ENCODE measurements at places on chromosomes 2 and 18.

DNA sequence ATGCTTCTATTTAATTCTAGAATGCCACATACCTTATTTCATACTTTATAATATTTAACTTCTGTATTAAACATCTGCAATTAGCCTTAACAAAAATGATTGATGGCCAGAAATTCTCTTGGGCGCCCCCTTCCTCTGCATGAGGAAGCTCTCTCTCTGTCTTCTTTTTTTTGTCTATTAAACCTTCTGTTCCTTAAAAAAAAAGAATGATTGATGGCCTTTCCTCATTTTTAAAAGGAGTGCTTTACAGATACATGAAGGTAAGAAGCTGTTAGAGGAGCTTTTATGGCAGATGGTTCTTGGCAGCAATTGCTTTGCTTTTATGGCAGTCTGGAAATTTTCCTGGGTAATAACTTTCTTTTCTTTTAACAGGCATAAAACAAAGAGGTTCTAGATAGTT lies 526.9 kb downstream of the SLC4A3 start:
- no peak for DNase-seq

DNA sequence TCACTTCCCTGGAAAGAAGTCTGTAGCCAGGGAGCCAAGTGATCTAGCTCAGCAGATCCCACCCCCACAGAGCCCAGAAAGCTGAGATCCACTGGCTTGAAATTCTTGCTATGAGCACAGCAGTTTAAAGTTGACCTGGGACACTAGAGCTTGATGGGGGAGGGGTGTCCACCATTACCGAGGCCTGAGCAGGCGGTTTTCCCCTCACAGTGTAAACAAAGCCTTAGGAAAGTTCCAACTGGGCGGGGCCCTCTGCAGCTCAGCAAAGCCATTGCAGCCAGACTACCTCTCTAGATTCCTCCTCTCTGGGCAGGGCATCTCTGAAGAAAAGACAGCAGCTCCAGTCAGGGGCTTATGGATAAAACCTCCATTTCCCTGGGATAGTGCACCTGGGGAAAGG lies 887.2 kb upstream of the LRATD1 start:
- DNase-seq, result no peak

DNA sequence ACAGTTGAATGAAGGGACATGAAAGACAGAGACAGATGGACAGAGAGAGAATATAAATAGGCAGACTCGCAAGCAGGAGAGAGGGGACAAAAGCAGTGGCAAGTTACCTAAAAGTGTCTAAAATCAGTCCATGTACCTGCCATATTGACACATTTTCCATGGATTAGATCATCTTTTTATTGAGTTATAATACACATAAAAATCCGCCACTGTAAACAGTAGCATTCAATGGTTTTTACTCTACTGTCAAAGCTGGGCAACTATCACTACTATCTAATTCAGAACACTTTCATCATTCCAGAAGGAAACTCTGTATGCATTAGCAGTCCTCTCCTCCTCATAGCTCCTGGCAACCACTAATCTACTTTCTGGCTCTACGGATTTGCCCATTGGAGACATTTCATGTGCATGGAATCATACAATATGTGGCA lies 10.1 kb downstream of the CFAP210 start:
- no peak for DNase-seq

DNA sequence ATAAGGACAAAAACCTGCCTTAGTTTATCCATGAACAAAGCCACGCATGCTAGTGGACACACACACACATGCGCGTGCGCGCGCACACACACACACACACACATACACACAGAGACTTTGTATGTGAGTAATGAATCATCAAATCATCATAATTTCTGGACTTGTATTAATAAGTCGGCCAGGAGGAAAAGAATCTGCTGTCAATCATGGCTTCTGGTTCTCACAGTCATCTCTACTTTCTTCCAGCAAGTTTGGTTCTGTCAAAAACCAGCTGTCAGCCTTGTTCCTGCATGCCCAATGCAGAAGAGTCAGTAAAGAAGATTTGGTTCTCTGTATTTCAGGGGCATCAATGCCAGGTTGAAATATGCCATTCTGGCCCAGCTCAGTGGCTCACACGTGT lies 1.1 kb upstream of the TTR start:
- no peak for DNase-seq

GRCh38 chr2:127664065-127664894 lies 11.1 kb downstream of the LIMS2 start:
- no peak for DNase-seq

- DNase-seq, result no peak
Measured at GRCh38 chr2:74498500-74499266, 720 bp downstream of the LBX2 start.

DNA sequence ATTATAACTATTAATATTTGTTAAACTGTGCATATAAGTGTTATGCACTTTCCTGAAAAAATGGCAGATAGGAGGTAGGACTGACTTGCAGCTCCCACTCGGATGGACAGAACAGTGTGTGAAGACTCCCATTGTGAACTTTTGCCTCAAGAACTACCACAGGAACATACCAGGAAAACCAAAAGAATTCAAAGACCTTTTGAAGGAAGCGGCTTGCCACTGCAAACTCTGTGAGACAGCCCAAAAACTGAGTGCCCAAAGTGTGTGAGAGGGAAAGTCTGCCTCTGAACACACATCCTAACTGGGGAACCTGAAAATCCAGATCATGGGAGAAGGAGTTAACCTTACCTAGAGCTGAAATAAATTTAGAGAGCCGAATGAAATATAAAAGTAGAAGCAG lies 171.0 kb downstream of the ZBTB7C start:
- no peak for DNase-seq

- DNase-seq, result no peak
Measured at GRCh38 chr18:8406186-8406867, 202.9 kb upstream of the RAB12 start.

GRCh38 chr2:109432421-109432820 lies 181.3 kb downstream of the SEPTIN10 start:
- DNase-seq, result no peak

DNA sequence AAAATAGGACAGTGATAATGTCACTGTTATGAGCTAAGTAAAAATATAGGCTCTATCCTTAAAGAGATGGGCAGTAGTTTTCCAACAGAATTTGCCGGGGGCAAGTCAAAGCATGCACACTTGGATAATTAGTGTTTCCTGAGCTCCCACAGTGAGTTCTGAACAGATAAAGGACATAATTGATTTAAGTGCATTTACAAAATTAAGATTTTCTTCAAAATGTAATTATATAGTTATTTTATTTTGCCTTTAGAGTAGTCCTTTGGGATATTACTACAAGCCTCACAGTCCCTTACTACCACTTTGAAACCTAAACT lies 107.6 kb downstream of the RAPGEF4 start:
- DNase-seq, result no peak

- DNase-seq, result no peak
Measured at GRCh38 chr18:34003687-34004086, 221.0 kb downstream of the NOL4 start.

DNA sequence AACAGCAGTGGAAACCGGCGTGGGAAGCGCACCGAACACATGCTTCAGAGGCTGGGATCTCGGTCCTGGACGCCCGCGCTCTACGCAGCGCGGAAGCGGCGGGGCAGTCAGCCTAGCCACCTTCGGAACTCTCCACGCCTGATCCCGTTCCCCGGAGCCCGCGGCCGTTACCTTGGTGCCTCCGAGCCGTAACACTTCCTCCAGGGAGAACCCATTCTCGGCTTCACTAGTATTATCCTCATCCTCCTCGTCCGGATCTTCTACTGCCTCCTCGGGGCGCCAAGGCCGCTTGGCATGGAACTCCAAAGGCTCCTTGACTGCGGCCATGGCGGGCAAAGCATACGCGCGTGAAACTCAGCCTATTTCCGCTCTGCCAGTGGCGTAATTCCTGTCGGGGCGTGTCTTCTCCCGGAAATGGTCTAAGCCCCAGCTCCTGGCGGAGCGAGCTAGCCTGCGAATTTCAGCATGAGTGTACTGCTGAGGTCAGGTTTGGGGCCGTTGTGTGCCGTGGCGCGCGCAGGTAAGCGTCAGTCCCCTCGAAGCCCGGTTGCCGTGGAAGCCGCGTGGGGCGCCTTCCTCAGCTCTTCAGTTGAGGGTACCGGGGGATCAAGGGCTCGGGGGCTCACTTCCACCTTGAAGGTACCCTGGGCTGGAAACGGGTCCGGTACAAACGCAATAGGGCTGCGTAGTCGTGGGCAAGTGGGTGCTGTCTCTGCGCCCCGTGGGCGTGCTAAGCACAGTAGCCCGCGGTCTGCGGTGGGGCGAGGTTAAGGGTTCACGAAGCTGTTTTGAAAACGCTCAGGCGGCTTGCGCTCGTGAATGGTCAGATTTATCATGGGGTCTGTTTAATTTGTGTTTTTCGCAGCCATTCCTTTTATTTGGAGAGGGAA lies at the start of the genes CEBPZ and NDUFAF7:
CEBPZ (minus strand) TSS at position 356 of the 890 bp plus-strand sequence; CDS start at position 327, 29 bp downstream.
NDUFAF7 (plus strand) TSS at position 418 of the 890 bp plus-strand sequence; CDS start at position 466, 48 bp downstream.
- DNase-seq, result peak; percentile 81

- DNase-seq, result no peak
Measured at GRCh38 chr2:26846334-26847306, 1.3 kb upstream of the DPYSL5 start.

- no peak for DNase-seq
Measured at GRCh38 chr18:28961669-28962228, 784.8 kb upstream of the CDH2 start.

DNA sequence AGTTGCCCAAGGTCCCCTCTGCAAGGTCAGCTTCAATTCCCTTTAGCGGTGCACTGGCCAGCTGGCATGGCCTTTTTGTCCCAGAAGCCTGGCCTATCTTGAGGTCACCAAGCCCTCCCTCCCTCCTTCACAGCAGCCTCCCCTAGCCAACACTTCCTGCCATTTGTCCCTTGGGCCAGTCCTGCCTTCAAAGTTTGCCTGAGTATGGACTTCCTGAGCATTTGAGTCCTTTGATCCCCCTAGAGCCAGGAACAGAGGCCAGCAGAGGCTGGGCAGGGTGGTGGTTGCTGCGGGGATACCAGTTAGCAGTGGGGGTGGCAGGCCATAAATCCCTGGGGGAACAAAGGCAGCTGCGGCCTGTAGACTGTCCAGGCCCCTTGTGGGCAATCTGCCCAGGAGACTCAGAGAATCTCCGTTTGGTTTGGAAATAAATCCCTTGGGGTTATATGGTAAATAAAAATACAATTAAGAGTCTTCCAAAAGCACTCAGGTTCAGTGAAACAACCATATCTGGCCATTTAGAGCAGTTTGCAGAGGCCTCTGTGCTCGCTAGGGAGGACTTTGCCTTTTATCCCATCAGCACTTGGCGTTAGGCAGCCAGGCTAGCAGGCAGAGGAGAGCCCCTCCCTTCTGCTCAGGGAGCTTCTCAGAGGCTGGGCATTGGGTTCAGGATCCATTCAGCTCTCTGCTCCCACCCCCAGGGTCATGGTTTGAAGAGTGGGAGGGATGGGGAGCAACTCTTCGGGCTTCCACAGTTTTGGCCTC lies 3.1 kb upstream of the HES6 start:
- DNase-seq, result no peak

DNA sequence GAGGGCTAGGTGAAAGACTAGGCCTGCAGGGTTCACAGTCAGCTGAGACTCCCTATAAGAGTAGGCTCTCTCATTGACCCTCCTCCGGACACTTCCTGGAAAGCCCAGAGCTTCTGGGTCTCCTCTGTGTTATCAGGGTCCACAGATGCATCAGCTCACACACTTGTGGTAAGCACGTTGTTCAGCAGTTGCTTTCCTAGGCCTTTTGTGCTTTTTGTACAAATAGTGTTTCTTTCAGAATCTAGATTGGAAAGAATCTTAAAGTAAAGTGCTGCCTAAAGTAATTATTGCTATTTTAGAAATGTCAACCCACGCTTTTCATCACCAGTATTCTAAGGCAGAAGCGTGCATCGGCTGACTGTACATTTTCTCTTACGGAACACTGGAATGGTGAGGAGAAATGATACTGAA lies 15.5 kb downstream of the SLC9A2 start:
- DNase-seq, result no peak

DNA sequence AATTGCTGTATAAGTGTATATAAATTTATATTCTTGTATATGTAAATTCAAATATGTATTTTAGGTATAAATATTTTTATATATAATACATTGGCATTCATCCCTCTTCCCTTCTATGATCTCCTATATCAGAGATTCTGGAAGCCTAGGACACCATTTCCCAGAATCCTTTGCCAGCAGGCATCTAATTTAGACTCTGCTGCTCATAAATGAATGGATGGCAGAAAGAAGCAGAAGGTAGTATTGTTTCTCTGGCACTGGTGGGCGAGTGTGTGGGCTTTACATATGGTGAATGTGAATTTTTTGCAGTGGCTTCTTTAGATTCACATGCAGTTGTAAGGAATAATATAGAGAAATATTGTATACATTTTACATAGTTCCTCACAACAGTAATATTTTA lies 215.2 kb upstream of the THSD7B start:
- no peak for DNase-seq

- DNase-seq, result no peak
Measured at GRCh38 chr2:120653046-120653445, 82.6 kb upstream of the GLI2 start.

GRCh38 chr18:42338683-42339082 lies 383.6 kb downstream of the PIK3C3 start:
- no peak for DNase-seq

DNA sequence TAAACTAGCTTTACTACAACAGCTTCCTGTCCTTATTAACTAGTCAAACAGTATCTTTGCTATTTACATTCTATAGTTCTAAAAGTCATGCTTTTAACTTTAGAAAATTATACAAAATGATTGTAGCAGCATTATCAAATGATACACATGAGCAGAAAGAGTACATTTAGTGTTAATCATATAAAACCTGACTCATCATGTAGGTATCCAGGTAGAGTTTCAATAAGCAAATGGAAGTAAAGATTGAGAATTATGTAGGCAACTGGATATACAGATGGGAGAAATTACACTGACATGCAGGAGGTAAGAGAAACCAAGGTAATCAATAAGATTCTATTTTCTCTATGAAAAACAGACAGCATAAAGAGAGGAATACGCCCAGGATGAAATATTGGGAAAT lies 33.8 kb downstream of the TRIP12 start:
- no peak for DNase-seq

DNA sequence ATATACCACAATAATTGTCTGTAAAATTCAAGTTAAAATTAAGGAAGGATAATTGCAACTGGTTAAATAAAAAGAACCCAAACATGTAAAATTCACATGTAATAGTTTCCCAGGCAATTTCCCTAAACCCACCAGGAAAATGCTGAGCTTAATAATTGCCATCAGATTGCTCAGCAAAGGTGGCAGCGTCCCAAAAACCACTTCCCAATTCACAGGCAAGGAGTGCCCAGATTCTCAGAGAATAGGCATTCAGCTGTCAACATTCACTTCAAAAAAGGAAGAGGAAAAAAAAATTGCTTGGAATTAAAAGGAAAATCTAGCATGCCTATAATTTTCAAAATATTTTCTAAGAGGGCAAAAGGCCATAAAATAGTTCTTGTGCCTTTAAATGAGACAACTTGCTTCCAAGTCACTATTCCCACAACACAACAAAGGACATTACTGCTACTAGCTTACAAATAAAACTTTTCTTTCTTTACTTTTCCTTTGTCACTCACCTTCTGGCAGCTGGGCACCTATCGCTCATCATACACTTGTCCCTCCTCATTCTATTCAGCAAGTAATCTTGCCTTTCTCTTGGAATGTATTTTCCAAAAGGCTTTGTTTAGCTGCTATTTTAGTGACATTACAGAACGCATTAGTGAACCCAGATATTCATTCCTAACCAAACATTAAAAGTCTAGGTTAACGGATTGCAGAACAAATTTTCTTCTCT lies 15.2 kb downstream of the SRBD1 start:
- no peak for DNase-seq

- no peak for DNase-seq
Measured at GRCh38 chr2:110867078-110867477, 134.7 kb downstream of the ACOXL start.
